NCI-H1048 (cell line): ENCODE measurements at places on chromosomes 3 and 15.

- DNase-seq: no peak
These were observed 22.6 kb downstream of the PDZRN3 start for GRCh38 chr3:73602170-73602569.

DNA sequence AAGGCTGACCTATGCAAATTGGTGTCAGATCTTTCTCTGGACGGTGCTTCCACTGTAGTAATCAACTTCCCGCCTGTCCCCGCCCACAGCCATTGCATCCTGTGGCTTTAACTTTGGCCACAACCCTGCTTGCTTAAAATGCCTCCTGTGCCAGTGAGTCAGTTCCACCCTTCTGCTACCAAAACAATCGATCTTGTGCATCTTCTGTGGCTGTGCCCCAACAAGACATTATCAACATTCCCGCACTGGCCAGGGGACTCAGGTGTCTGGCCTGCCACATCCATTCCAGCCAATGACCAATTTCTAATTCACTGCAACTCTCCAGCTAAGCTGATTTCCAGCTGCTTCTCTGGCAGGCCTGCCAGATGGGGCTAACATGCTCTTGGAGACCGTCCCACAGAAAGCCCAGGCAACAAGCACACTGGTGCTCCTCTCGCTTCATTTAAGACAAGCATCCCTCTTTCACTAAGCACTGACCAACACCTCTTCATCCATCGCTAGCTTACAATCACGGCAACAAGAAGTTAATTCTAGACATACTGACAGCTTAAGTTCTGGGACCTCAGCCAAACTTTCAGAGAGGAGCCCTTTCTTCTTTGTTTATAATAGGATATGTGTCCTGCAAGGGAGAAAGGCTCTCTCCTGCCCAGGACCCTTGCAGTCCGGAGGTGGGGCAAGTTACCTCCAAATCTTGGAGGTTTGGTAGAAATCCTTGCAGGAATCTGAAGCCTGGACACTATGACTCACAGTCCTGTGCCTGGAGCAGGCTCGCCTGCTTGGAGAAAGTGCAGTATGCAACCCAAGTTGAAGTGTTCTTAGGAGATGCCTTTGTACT is 6.7 kb downstream of the CA12 start:
- no peak for DNase-seq

DNA sequence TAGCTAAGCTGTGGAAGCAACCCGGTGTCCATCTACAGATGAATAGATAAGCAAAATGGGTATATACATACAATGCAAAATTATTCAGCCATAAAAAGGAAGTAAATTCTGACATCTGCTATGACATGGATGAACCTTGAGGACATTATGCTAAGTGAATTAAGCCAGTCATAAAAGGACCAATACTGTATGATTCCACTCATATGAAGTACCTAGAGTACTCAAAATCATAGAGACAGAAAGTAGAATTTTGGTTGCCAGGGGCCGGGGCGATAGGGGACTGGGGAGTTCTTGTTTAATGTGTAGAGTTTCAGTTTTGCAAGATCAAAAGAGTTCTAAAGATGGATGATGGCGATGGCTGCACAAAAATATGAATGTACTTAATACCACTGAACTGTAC is 10.3 kb downstream of the EID1 start:
- DNase-seq: no peak

- peak; percentile 7 for DNase-seq
These were observed 65.3 kb downstream of the KLF13 start for GRCh38 chr15:31391687-31392671.

DNA sequence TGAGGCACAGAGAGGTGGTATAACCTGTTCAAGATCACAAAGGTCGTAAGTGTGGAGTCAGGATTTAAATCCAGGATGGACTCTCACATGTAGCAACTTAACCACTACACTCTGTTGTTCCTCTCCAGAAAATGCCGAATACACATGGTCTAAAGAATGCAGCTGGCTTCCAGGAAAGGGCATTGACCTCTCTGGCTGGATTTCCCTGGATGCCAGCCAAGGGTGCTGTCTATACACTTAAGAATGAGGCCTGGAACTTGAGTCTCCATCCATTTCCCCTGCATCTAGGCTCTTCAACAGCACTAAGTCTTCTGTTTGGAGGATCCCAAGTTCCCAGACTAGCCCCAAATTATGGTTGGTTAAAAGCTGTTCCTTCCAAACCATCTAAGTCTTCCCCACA is 60.5 kb downstream of the CERS3 start:
- DNase-seq: no peak

GRCh38 chr3:184619787-184620430 is 58.3 kb downstream of the EPHB3 start:
- no peak for DNase-seq

DNA sequence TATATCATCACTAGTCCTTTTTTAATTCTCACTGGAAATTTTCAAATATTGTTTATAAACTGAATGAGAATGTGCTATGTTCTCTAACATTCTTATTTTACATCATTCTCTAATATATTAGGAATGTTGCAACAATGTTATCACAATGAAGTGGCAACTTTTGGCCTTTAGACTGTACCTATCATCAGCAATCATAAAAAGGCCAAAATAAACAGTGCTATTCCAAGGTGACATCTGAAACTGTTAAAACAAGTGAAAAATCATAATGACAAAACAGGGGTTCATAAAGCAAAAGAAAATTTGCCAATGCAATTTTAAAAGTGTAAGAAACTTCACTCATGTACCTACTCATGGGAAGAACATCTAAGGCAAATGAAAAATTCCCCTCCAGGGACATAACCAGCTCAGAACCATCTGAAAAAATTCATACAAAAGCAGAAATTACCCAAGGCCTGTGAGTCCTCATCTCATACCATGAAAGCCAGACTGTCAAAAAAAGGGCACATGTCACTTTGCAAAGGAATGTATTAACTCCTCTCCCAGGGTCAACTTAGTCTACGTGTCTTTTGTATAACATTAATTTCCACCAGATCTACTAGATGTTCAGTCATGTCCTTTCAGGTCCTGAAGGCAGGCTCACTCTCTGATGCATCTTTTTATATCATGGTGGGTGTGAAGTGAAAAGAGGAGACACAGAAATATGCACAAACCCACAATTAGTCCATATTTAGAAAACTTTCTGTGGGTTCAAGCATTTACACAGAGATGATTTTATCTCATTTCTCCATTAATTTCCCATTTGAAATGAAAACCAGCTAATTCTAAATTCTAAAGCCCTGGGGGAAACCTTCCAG is 211.9 kb downstream of the CBLB start:
- DNase-seq: no peak

DNA sequence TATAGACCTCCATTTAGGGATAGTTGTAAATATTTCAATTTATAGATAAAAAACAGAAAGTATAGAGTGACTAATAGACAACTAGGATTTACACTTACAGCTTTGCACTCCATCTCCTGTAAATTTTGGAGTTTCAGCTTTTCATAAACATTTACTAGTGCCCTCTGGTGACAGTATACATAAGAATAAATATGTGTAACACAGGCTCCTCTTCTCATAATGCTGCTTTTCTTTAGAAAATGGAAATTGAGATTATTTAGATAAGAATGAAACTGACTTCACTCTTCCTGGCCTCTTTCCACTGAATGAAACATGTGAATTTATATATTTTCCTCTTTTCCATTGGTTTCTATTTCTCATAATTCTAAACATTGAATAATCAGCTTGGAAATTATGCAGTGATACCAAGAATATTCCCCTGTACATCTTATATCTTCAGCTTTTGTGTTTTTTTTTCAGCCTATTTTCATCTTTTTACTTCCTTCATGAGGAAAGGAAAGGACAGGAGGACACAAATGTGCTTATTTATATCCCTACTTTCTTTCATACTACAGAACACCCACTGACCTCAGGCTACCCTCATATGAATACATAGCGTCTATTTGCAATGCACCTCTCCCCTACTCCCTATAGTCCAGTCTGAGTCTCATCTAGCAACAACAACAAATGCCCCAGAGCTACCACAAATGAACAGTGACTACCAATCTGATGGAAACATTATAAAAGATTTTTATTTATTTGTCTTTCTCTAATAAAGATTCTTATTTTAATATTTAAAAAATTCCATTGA is 103.1 kb upstream of the CCDC39 start:
- no peak for DNase-seq

DNA sequence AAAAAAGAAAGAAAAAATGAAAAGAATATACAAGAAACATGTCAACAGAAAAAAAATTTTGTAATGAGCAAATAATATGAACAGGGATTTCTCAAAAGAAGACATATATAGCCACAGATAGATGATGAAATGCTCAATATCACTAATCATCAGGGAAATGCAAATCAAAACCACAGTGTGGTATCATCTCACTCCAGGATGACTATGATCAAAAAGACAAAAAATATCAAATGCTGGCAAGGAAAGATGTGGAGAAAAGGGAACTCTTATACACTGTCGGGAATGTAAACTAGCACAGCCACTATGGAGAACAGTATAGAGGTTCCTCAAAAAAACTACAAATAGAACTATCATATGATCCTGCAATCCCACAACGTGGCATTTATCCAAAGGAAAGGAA is 94.1 kb downstream of the C3orf70 start:
- no peak for DNase-seq
